ENCODE measurements at places on chromosomes 2 and 18. TPM values are rescaled to one million over a fixed set of nuclear protein-coding genes. Genes with fewer than 3 reads are reported as not detected.

SS18 gene
- polyA plus RNA-seq, result 43.2 TPM

GRCh38 chr2:153543635-153544071 lies 65.1 kb upstream of the RPRM start:
- H3K27me3 ChIP-seq, result no peaks in the 10 kb centered on the region
- H3K36me3 ChIP-seq, result no peaks in the 10 kb centered on the region
- DNase-seq, result peak; percentile 68
- H3K4me3 ChIP-seq, result no peak overlapping the region

GRCh38 chr2:62631160-62632085 lies 74.1 kb upstream of the EHBP1 start:
- no peaks in the 10 kb centered on the region for H3K4me1 ChIP-seq
- no peaks in the 10 kb centered on the region for H3K36me3 ChIP-seq
- no peak overlapping the region for H3K4me3 ChIP-seq
- no peaks in the 10 kb centered on the region for H3K27me3 ChIP-seq
- DNase-seq, result no peak

PAX8 gene
- 199 TPM for polyA plus RNA-seq

DNA sequence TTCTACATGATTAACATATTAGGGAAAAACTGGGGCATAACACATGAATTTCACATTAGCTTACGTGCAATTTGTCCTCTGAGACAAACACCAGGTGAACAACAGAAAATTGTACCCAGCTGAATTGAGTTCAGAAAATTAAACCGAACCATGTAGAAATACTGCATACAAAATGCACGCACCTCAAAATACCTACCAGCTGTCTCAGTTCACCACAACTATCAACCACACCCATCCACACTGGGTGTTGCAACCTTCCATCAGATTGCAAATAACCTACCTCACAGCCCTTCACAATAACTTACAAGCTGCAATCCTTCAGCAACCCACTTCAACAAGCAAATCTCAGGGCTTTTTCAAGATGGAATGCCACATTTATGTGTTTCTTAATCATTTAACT lies 55.9 kb downstream of the UNC50 start:
- DNase-seq, result no peak
- peaks cover 3% of the 10 kb centered on the region for H3K36me3 ChIP-seq
- H3K27ac ChIP-seq, result no peak overlapping the region
- no peak overlapping the region for H3K4me3 ChIP-seq

HOXD12 gene
- not detected for polyA plus RNA-seq

GRCh38 chr2:37730037-37730818 lies 58.8 kb upstream of the CDC42EP3 start:
- no peak overlapping the region for H3K27ac ChIP-seq
- no peak for DNase-seq
- H3K36me3 ChIP-seq, result no peaks in the 10 kb centered on the region
- no peaks in the 10 kb centered on the region for H3K4me1 ChIP-seq
- H3K4me3 ChIP-seq, result no peak overlapping the region
- H3K27me3 ChIP-seq, result no peaks in the 10 kb centered on the region

DNA sequence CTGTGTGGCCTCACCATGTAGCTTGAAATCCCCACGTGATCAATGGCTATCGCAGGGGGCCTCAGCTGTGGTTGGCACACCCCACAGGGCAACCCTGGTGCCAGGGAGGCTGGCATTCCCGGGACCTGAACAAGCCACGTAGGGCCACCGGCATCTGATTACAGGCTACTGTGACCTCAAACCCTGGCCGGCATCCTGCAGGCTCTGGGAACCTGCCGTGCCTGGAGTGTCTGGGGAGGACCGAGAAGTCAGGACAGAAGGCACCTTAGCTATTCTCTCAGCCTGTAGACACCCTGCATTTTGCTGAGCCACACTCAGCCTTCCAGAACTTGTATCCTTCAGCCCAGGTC lies 213.0 kb downstream of the GLI2 start:
- no peak overlapping the region for H3K4me3 ChIP-seq
- no peaks in the 10 kb centered on the region for H3K36me3 ChIP-seq
- H3K27ac ChIP-seq, result no peak overlapping the region
- no peaks in the 10 kb centered on the region for H3K4me1 ChIP-seq
- H3K27me3 ChIP-seq, result no peaks in the 10 kb centered on the region
- no peak for DNase-seq

DNA sequence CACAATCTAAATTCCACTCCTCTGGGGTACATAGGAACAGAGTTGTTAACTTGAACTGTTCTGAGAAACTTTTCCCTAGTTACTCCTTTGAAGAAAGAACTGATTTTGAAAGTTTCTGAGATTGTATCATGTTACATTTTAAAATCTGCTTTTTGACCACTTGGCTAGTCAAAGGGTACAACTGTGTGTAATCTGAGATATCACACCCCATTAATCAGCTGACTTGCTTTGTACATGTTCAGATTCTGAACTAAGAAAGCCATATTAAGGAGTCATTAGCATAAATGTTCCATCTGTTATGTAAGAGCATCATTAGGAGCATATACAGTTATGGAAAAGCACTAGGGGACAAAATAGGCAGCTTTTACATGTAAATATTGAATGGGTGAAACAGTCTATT lies 3.8 kb upstream of the WDR35 start:
- H3K27ac ChIP-seq, result no peak overlapping the region
- DNase-seq, result peak; percentile 68
- H3K27me3 ChIP-seq, result no peaks in the 10 kb centered on the region

DNA sequence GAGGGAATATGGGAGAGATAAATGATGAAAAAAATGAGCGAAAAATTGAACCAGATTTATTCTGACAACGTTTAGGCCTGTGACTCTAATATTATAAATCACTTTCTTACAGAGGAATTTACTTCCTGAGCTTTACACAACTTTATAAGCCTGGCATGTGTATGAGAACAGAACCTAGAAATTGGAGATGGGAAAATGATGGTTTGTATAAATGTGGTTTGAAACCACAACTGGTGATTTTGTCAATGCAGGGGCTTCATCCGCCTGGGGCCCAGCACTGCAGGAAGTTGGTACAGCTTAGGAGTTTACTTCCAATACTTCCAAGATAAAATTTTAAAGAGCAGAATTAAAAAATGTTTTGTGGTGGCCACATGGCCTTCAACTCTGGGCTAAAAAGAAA lies 82.3 kb downstream of the VAPA start:
- DNase-seq, result no peak
- H3K27me3 ChIP-seq, result no peaks in the 10 kb centered on the region
- no peaks in the 10 kb centered on the region for H3K36me3 ChIP-seq
- no peak overlapping the region for H3K4me3 ChIP-seq

DNA sequence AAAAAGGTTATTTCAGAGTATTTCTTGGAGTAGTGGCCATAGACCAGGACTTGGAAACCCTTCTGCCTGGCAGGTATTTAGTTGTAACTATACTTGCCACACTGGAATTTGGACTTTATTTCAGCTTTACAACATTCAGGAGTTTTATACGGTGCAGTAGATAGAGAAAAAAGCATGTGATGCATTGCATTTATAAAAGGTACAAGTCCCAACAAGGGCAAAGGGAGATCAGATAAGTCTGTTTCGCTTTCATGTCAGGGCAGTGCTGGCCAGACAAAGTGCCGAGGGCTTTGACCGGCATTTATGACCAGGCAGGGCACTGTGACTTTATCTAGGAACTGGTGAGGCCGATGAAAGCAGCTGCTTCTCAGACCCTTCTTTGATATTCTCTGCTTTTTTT lies 145.4 kb downstream of the RTN4 start:
- no peaks in the 10 kb centered on the region for H3K27me3 ChIP-seq
- H3K4me3 ChIP-seq, result peak overlapping the region; percentile 22
- no peak for DNase-seq
- H3K4me1 ChIP-seq, result peaks cover 16% of the 10 kb centered on the region
- H3K27ac ChIP-seq, result peak overlapping the region; percentile 75

PLEKHB2 gene
- 110 TPM for polyA plus RNA-seq

CXCR1 gene
- polyA plus RNA-seq, result not detected

SMYD1 gene
- polyA plus RNA-seq, result not detected
